Hippocampal formation (tissue), 2 donors: ENCODE measurements at places on chromosomes 13 and 19.

- no peak for DNase-seq
These were observed 110.8 kb downstream of the SUCLA2 start for GRCh38 chr13:47890146-47890814.

GRCh38 chr13:67880916-67881315 lies 650.8 kb upstream of the PCDH9 start:
- no peak for DNase-seq

- no peak for DNase-seq
These were observed 37.1 kb upstream of the ISYNA1 start for GRCh38 chr19:18475004-18475453.

DNA sequence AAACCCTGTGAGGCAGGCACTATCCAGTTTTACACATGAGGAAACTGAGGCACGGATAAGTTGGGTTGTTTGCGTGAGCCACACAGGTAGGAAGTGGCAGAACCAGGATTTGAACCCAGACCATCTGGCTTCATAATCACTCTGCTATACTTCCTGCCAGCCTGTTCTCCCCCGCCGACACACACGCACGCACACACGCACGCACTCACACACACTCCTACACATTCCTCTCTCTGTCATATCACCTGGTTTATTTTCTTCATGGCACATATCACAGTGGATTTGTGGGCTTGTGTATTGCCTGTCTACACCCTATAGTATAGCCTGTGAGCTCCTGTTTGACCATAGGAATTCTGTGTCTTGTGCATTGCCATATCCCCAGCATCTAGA lies 140.0 kb downstream of the SIPA1L3 start:
- DNase-seq = no peak

DNA sequence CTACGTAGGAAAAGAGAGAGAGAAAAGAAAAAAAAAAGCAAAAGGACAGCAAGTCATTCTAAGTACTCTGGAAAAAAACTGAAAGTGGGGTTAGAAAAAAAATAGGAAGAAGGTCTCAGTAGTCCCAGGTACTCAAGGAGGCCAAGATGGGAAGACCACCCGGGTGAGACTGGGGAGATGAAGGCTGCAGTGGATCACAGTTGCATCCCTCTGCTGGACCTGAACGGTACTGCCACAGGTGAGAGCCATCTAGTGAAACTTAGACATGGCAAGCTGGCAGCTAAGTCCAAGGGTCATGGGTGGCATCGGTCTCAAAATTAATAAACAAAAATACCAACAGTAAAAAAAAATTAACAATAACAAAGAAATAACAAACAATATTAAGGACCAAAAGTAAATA lies 41.0 kb upstream of the ZNF91 start:
- no peak for DNase-seq

DNA sequence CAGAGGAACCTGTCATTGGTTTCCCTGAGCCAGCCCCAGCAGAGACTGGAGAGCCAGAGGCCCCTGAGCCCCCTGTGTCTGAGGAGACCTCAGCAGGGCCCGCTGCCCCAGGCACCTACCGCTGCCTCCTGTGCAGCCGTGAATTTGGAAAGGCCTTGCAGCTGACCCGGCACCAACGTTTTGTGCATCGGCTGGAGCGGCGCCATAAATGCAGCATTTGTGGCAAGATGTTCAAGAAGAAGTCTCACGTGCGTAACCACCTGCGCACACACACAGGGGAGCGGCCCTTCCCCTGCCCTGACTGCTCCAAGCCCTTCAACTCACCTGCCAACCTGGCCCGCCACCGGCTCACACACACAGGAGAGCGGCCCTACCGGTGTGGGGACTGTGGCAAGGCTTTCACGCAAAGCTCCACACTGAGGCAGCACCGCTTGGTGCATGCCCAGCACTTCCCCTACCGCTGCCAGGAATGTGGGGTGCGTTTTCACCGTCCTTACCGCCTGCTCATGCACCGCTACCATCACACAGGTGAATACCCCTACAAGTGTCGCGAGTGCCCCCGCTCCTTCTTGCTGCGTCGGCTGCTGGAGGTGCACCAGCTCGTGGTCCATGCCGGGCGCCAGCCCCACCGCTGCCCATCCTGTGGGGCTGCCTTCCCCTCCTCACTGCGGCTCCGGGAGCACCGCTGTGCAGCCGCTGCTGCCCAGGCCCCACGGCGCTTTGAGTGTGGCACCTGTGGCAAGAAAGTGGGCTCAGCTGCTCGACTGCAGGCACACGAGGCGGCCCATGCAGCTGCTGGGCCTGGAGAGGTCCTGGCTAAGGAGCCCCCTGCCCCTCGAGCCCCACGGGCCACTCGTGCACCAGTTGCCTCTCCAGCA lies 4.2 kb downstream of the ZNF574 start:
- DNase-seq = no peak

GRCh38 chr19:13831537-13832467 lies 36.6 kb downstream of the ZSWIM4 start:
- DNase-seq = no peak

DNA sequence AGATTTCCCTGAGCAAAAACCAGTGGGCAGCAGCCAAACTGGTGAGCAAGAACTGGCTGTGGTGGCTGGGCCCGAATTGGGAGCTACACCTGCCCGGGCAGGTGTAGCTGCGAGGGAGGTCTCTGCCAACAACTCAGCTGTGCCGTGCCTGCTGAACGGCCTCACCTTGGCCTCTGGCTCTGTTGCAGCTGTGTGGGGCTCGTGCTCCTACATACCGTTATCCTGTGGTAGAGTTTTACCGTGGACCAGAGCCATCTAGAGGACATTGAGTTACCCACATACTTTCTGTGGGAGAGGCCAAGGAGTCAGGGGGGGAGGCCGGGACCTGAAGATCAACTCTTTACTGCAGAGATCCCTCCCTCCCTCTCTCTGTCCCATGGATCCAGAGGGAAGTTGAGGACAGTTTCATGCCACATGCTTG lies 113.2 kb downstream of the TM9SF2 start:
- no peak for DNase-seq

GRCh38 chr19:30870876-30871275 lies 478.4 kb downstream of the TSHZ3 start:
- no peak for DNase-seq

DNA sequence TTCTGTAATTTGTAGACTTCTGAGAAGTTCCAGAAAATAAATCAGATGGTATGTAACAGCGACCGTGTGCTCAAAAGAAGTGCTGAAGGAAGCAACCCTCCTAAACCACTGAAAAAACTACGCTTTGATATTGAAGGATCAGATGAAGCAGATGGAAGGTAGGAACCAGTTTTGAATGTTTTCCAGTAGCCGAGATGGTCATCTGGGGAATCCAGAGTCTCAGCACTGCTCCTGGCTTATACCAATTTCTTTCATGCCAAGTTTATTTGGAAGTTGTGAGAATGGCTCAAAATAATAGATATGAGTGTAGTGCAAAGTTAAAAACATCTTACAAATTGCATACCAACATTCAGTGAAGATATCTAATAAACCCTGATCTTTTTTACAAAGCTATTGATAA lies 56.2 kb downstream of the RCBTB2 start:
- DNase-seq = no peak
